ENCODE measurements at places on chromosomes 1 and 21. TPM values are rescaled to one million over a fixed set of nuclear protein-coding genes. Genes with fewer than 3 reads are reported as not detected.

TAS1R1 gene
- not detected for total RNA-seq

SLC37A1 gene
- total RNA-seq = 7.6 TPM

ADAMTS4 gene
- total RNA-seq = not detected

CFAP74 gene
- not detected for total RNA-seq

EPHA2 gene
- total RNA-seq = 248 TPM

HSD3B2 gene
- not detected for total RNA-seq

MASP2 gene
- total RNA-seq = 0.51 TPM

DCAF8 gene
- 208 TPM for total RNA-seq

HES5 gene
- not detected for total RNA-seq

C1orf115 gene
- total RNA-seq = 1.6 TPM

ARHGAP30 gene
- 0.58 TPM for total RNA-seq

NECTIN4 gene
- total RNA-seq = 11.2 TPM

IVL gene
- total RNA-seq = 0.33 TPM

HSD11B1 gene
- 0.39 TPM for total RNA-seq

RGS16 gene
- total RNA-seq = 11.9 TPM

PROX1 gene
- 0.61 TPM for total RNA-seq

MATN1 gene
- 0.47 TPM for total RNA-seq

CLCA1 gene
- not detected for total RNA-seq

ANKRD45 gene
- 0.42 TPM for total RNA-seq

B3GALNT2 gene
- 88.4 TPM for total RNA-seq

TDRD10 gene
- total RNA-seq = not detected

LCE1F gene
- not detected for total RNA-seq

PER3 gene
- total RNA-seq = 0.84 TPM

RHBG gene
- total RNA-seq = not detected

UTS2 gene
- not detected for total RNA-seq

SPRR1B gene
- total RNA-seq = 4.0 TPM

ZNF670 gene
- total RNA-seq = 7.1 TPM

TMEM125 gene
- 3.8 TPM for total RNA-seq

IL12RB2 gene
- total RNA-seq = not detected

ASAP3 gene
- total RNA-seq = 11.1 TPM

SLC44A3 gene
- 0.83 TPM for total RNA-seq

GPR52 gene
- total RNA-seq = 1.2 TPM

FMN2 gene
- 5.3 TPM for total RNA-seq

RAB42 gene
- total RNA-seq = not detected

LRP8 gene
- total RNA-seq = 21.8 TPM

DMBX1 gene
- not detected for total RNA-seq

LIN28A gene
- not detected for total RNA-seq

IL10 gene
- not detected for total RNA-seq

LCE1C gene
- 1.4 TPM for total RNA-seq

ZNF326 gene
- total RNA-seq = 28.9 TPM

CCDC27 gene
- not detected for total RNA-seq

ZNF683 gene
- not detected for total RNA-seq

NBPF15 gene
- total RNA-seq = 158 TPM

LENEP gene
- total RNA-seq = not detected

CNTN2 gene
- total RNA-seq = not detected

ZMYND12 gene
- total RNA-seq = not detected

OR2L3 gene
- total RNA-seq = not detected

BOLA1 gene
- 22.4 TPM for total RNA-seq

AVPR1B gene
- total RNA-seq = not detected

CR1L gene
- not detected for total RNA-seq

OR14K1 gene
- total RNA-seq = not detected

PEX11B gene
- total RNA-seq = 35.5 TPM

HNRNPCL1 gene
- total RNA-seq = not detected

AMY2A gene
- not detected for total RNA-seq

AKNAD1 gene
- total RNA-seq = 7.2 TPM

PRR9 gene
- not detected for total RNA-seq

SYT2 gene
- not detected for total RNA-seq

CA6 gene
- not detected for total RNA-seq

Measured in MCF 10A (cell line).